ENCODE measurements at places on chromosomes 6 and 20.
A peak's percentile ranks its signal among the peaks of the same experiment; 100 is the strongest.

- no peak for DNase-seq
Measured at GRCh38 chr20:53296025-53296424, 297.6 kb downstream of the ZNF217 start.

GRCh38 chr6:25590986-25591385 is 61.0 kb upstream of the SCGN start:
- DNase-seq = peak; percentile 75

DNA sequence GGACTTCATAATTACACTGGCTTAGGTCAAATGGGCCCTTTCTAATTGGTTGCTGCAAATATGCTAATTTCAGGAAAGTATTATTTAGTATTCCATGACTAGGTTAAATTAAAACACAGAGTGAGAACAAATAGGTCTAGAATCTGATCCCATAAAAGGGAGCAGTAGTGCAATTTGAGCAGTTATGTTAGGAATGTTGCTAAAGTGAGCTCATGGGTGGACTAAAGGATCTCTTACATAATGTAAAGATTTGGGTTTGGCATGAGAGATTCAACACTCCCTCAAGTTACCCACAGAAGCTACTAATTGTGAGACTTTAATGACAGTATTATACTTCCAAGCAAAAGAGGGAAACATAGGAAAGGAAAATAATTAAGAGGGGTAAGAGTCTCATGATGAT is 109.1 kb downstream of the C6orf58 start:
- no peak for DNase-seq

DNA sequence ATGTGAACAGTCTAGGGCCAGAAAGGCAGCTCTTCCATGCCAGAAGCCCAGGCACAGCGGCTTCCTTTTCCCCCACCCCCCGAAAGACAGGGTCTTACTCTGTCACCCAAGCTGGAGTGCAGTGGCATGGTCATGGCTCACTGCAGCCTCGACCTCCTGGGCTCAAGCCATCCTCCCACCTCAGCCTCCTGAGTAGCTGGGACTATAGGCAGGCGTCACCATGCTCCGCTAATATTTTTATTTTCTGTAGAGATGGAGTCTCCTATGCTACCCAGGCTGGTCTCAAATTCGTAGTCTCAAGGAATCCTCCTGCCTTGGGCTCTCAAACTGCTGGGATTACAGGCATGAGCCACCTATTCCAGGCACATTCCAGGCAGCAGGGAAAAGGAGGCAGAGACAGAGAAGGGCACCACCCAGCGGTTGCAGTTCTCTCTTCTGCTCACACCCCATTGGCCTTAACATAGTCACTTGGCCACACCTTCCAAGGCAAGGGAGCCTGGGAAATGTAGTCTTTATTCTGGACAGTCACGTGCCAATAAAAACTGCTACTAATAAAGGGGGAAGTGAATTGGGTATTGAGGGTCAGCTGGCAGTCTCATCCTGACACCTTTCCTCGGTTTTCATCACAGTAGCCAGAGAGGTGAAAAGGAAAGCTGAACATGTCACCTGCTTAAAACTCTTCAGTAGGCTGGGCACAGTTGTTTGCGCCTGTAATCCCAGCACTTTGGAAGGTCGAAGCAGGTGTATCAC is 205.9 kb downstream of the ZMYND8 start:
- DNase-seq = no peak

DNA sequence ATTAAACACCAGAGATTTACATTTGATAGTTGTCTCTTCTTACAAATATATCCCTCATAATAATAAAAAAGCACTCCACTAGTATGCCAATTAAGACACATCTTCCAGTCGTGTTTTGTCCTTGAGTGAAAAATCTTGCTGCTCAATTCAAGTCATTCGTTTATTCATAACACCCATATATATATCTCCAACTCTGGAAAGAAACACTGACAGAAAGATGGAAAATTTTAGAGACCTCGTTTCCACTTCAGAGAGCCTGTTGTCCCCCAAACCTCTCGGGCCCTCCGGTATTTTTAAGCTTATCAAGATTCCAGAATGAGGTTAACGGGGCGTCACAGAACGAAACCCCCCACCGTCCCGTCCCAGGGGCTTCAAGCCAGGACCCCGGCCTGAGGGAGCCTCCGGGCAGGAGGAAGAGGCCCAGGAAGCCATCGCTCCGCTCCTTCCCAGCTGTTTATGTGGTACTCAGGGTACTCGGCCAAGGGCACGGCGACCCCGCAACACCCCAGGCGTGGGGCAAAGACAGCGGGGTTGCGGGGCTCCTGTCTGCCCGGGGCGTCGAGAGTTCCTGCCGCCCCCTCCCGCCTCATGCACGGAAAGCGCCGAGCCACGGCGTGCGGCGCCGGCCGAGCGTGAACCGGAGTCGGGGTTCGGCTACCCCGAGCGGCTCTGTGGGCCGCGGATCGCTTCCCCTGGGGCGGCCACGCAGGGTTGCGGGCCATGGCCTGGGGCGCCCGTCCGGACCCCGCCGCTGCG is 623 bp upstream of the SNX9 start:
- DNase-seq = no peak

- no peak for DNase-seq
Measured at GRCh38 chr6:163866192-163866591, 451.7 kb downstream of the QKI start.

- DNase-seq = no peak
Measured at GRCh38 chr6:78489874-78490273, 377.5 kb upstream of the IRAK1BP1 start.

- DNase-seq = no peak
Measured at GRCh38 chr20:13232999-13233398, 11.9 kb downstream of the ISM1 start.

DNA sequence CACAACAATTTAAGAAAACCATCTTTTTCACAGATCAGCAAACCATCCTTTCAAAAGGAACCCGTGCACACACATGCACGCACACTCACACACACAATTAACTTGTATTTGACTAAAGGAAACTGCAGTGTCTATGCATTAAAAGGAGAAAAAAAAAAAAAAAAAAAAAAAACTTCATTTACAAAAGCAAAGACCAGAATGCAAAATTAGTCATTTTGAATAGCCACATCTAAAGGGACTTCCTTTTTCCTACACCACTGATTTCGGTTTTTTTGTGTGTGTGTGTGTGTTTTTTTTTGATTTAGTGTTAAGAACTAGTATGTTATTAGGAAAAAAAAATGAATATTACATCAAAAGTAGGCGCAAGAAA is 6.3 kb downstream of the ZMYND8 start:
- DNase-seq = no peak

DNA sequence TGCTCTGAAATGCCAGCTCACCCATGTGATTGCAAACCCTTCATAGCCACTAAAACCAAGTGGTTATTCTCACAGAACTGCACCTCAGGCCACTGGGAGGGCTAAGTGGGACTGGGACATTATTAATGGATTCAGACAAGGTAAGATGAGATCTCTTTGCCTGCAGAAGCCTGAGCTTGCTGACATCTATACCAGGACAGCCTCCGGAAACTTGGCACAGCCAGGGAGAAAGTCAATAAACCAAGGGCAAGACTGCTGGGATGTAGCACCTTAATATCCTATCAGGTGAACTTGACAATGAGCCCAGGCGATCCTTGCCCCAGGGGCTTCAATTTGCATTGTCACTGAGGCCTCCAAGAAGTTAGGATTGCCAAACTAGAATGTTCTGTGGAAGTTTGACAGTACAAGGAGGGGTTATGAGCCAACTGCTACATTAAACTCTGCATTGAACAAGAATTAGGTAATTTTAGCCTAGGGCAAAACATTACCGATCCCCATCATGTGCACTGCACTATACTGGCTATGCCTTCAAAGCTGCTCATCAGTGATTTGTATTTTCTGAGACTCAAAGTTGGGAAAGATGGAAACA is 60.1 kb upstream of the RALGAPA2 start:
- no peak for DNase-seq

GRCh38 chr20:57308451-57309271 is 20.9 kb upstream of the SPO11 start:
- no peak for DNase-seq

- DNase-seq = no peak
Measured at GRCh38 chr6:134303891-134304290, 14.0 kb downstream of the SGK1 start.

DNA sequence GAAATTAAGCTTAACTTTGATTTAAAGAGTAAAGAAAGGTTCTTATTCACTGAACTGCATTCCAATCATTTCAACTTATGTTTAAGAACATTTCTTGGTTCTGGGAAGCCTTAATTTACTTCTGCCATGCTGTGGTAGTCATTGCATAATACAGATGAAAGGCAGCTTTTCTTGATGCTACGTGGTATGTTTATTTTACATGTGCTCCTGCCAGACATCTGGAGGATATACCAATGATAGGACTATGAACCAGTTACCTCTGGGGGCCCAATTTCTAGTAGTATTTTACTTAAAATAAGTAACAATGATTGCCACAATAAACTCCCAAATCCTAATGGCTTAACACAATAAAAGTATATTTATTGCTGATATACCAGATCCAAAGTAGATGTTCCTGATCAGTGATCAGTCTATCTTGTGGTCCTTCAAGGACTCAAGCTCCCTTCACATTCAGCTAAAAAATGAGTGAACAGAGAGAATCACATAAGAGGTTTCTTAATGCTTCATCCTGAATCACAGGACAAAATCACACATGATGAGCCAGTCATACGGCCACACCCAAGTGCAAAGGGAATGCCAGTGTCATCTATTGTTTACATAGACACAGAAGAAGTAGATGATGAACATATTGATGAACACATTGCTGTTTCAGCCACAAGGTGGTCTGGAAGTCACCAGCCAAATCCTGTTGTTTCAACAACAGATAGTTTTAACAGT is 56.5 kb upstream of the CCN2 start:
- DNase-seq = no peak

GRCh38 chr6:127547904-127548649 is 28.9 kb upstream of the C6orf58 start:
- no peak for DNase-seq

DNA sequence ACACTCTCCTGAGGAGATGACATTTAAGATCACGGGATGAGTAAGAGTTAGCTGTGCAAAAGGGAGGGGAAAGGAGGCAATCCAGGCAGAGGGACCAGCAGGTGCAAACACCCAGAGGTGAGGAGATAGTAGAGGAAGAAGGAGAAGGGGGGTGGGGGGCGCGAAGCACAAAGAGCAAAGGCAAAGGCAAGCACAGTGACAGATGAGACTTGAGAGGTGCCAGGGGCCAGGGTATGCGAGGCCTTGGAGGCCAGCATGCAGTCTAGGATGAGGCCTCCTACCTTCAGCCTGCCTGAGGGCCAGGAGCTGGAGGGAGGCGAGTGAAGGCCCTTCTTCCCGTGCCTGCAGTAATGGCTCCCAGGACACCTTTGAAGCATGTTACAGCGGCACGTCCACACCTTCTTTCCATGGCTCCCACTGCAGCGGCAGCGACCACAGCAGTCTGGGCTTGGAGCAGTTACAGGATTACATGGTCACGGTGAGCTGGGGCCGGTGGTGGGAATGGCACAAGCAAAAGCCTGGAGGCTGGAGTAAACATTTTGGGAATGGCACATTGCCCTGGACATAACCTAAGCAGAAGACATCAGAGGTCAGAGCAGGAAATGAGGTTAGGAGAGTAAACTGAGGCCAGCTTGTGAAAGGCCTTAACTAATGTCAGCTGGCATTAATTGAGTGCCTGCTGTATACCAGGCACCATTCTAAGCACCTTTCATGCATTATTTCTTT is 18.6 kb downstream of the CCM2L start:
- DNase-seq = no peak

DNA sequence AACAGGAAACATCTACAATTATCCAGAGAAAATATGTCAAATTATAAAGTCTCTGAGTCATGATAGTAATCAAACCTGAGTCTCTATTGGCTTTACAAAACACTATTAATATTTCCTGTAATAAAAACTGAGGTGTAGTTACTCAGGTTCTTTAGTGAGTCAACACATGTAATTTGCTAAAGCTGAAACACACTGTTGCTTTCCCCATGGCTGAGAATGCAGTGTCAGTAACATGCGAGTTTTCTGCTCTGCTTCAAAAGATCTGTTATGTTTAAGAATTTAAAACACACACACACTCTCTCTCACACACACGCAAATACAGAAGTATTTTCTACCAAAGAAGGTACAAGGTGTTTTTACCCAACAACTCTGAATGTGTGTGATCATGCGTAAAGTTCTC is 38.6 kb downstream of the ATXN1 start:
- DNase-seq = no peak

DNA sequence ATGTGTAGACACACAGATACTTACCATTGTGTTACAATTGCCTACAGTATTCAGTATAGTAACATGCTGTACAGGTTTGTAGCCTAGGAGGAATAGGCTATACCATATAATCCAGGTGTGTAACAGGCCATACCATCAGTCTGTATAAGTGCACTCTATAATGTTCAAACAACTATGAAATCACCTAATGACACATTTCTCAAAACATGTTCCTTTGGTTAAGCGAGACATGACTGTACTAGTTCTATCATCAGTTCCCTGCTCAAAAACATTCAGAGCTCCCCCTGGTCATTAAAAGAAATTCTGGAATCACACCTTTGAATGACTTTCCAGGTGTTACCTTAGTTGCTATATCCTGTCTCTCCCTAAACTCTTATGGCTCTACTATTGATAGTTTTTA is 70.4 kb upstream of the SLC2A12 start:
- no peak for DNase-seq

DNA sequence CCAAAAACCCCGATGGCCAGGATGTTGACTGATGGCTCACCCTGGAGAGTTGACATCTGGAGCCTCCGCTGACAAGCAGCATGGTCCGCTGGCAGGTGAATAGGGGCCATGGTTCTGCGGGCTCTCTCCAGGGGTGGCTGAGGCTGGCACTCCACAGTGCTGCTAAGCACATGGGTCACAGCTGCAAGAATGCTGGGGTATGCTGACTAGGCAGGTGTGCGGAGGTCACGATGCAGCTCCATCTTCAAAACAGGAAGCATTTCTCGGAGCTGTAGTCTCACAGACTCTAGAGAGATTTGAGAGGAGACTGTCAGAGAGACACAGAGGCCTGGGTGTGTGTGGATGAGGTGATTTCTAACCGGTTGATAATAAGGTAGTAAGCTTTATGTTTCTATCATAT is 341.6 kb downstream of the NRN1 start:
- no peak for DNase-seq

GRCh38 chr6:23006656-23007055 is 437.3 kb downstream of the HDGFL1 start:
- DNase-seq = no peak

DNA sequence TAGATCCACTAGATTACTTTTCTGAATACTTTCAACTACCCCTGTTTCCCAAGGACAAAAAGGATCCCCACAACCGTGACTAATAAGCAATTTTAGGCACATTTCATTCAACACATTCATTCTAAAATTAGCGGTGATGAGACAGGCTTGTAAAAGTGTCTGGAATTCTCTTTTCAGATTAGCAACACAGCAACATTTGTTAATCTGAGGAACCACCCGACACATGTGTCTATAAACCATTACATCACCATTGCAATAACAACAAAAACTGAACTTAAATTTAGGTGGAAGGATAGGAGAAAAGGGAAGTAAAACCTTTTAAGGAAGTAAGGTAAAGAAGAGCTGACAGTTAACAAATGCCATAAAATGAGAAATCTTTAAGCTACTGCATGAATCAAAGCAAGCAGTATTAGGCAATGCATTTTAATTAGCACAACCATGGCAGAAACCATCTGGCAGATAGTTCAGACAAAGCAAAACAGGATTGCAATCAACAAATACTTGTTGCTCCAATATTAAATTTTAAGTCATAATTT is 49.1 kb downstream of the MAP3K7 start:
- no peak for DNase-seq

GRCh38 chr6:47094241-47094925 is 52.3 kb upstream of the ADGRF1 start:
- no peak for DNase-seq

- DNase-seq = no peak
Measured at GRCh38 chr20:19026121-19026878, 186.1 kb upstream of the SLC24A3 start.

- no peak for DNase-seq
Measured at GRCh38 chr20:34815636-34816035, 9.8 kb downstream of the NCOA6 start.
